NCI-H187 (cell line): ENCODE measurements at places on chromosomes 13 and 19.

- DNase-seq, result no peak
These were observed 1.3 kb upstream of the GARIN5A start for GRCh38 chr19:50477751-50478515.

- no peak for DNase-seq
These were observed 7.3 kb downstream of the NOP53 start for GRCh38 chr19:47752440-47753211.

GRCh38 chr13:31964168-31964567 is 67.4 kb upstream of the FRY start:
- no peak for DNase-seq

DNA sequence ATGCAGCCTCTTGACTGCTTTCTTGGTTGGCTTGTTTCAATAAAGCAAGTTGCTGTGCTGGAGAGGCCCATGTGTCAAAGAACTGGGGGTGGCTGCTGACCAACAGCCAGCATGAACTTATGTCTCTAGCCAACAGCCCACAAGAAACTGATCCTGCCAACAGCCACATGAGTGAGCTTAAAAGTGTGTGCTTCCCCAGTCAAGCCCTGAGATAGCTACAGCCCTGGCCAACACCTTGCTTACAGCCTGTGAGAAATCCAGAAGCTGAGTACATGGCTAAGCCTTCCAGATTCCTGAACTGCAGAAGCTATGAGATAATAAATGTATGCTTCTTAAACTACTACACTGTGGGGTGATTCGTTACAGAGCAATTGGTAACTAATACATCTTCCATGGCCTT is 38.9 kb upstream of the IPO5 start:
- no peak for DNase-seq

GRCh38 chr19:41997121-41997850 is 3.3 kb upstream of the ATP1A3 start:
- DNase-seq, result no peak

- no peak for DNase-seq
These were observed 47.4 kb downstream of the SMAD9 start for GRCh38 chr13:36872621-36873020.
